Stimulated activated CD8-positive, alpha-beta memory T cell treated with anti-CD3 and anti-CD28 coated beads, Interleukin-4, amount 100 ng/mL, for 1 hour (primary cell): ENCODE measurements at places on chromosomes 5 and 9.
A peak's percentile ranks its signal among the peaks of the same experiment; 100 is the strongest.

DNA sequence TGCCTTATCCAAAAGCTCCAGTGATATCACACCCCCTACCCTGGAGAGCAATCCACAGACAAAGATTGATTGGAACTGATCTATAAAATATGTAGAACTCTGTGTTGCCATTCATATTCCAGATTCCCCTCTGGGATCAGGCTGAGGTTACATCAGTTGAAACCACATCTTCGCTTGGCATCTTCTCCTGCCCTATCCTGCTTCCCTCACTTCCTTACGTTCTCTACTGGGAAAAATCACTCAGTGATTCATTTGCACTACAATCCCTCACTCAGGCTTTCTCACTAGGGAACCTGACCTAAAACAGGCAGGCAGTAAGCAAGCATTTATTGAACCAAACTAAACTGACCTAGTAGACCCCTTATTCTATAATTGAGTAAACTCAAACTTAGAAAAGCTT lies 111.7 kb downstream of the ESM1 start:
- no peak for DNase-seq

GRCh38 chr9:82498541-82499317 lies 510.2 kb downstream of the SPATA31D1 start:
- DNase-seq = no peak

GRCh38 chr5:58211441-58211840 lies 248.4 kb downstream of the PLK2 start:
- DNase-seq = no peak

- DNase-seq = no peak
Observed at GRCh38 chr9:5917888-5918287, 27.2 kb downstream of the MLANA start.

GRCh38 chr5:40906351-40906751 lies 2.9 kb upstream of the C7 start:
- DNase-seq = no peak

GRCh38 chr5:54178991-54179390 lies 131.4 kb downstream of the ARL15 start:
- DNase-seq = no peak

DNA sequence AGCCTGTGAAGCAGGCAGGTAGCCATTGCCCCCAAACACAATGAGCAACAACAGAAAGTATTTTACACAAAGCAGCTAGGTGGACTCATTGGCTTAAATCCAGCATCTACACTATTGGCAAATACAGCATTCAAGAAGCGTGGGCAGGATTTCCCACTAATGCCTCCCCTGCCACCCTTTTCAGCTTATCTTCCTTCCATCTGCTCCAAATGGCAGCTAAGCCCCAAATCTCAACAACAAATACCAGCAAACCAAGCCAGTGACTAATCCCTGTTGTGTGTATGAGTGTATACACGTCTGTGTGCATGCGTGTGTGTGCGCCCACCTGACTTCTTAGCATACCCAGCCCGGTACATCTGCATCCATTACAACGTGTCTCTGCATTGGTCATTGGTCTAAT lies 151.2 kb upstream of the WWC1 start:
- no peak for DNase-seq

GRCh38 chr5:40575921-40576320 lies 103.8 kb upstream of the PTGER4 start:
- no peak for DNase-seq

- peak; percentile 6 for DNase-seq
Observed at GRCh38 chr5:179732918-179733771, 523 bp downstream of the MAML1 start.

GRCh38 chr9:27749838-27750237 lies 176.6 kb upstream of the C9orf72 start:
- DNase-seq = no peak
